ENCODE measurements at places on chromosomes 1 and 21. TPM values are rescaled to one million over a fixed set of nuclear protein-coding genes. Genes with fewer than 3 reads are reported as not detected.

GRCh38 chr1:232810856-232811255 lies 5.6 kb downstream of the MAP10 start:
- DNase-seq = no peak

DNA sequence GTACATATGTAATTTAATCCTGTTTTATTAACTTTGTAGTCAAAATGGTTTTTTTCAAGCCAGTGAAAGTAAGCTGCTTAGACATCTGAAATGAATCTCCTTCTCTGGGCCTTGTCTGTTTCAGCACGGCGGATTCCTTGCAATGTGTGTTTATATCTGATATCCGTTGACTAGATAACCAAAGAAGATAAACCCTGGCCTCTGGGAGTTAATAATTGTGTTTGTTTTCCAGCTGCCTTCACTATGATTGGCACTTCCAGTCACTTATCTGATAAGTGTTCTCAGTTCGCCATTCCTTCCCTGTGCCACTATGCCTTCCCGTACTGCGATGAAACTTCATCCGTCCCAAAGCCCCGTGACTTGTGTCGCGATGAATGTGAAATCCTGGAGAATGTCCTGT lies 63.5 kb upstream of the UBE2U start:
- DNase-seq = no peak

DNA sequence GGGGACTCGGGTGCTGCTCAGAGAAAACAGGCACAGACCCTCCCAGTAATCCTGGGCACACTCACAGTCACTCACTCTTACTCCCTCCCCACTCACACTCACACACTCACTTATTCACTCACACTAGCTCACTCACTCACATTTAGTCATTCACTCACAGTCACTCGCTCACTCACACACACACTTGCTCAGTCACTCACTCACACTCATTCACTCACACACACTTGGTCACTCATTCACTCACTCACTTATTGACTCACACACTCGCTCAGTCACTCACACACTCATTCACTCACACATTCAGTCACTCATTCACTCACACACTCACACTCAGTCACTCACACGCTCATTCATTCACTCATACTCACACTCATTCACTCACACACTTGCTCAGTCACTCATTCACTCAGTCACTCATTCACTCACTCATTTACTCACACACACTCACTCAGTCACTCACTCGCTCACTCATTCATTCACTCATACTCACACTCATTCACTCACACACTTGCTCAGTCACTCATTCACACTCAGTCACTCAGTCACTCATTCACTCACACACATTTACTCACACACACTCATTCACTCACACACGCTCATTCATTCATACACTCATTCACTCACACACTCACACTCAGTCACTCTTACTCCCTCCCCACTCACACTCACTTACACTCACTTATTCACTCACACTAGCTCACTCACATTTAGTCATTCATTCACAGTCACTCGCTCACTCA lies 164.2 kb upstream of the C1orf174 start:
- no peak for DNase-seq

DNA sequence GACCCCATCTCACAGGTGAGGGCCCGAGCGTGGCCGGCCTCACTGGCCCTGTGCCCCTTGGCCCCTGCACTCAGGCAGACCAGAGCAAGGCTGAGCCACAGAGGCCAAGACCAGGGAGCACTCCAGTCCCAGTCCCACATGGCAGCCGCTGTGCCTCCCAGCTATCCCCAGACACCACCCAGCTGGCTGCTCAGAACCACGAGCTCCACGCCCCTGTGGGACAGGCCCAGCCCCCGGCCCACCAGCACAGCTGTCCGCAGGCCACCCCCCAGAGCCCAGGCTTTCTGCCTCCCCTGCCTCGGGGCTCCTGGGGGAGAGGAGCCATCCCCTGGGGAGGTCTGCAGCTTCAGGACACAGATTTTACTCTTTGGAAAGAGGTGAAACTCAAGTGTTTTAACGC lies 9.1 kb upstream of the C1QTNF12 start:
- no peak for DNase-seq

- DNase-seq = no peak
These were observed 24.6 kb downstream of the PKP1 start for GRCh38 chr1:201307760-201308499.

- DNase-seq = no peak
These were observed 58.7 kb upstream of the GOLT1A start for GRCh38 chr1:204272505-204272904.

DNA sequence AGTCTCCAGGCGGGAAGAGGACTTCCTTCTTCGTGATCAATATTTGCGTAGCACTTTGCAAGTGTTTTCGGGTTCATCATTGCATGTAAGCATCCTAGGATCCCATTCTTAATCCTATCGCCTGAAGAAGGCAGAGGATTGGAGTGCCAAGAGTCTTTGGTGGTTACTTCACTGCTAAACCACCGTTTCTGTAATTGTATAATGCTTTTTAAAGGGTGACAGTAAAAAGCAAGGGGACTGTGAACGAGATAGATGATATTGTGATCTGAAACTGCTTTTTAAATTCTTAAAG lies 345 bp upstream of the ALDH9A1 start:
- DNase-seq = no peak

The DMRTA2 gene
- total RNA-seq = not detected

The CAPN2 gene
- 190 TPM for total RNA-seq

The GJA4 gene
- not detected for total RNA-seq

The B3GALT2 gene
- total RNA-seq = 16.6 TPM

The UROD gene
- total RNA-seq = 55.1 TPM
